ENCODE measurements at places on chromosomes 3 and 15.

GRCh38 chr3:134274571-134274970 lies 23.9 kb upstream of the RYK start:
- DNase-seq, result no peak

- no peak for DNase-seq
These were observed 31.9 kb downstream of the CEP63 start for GRCh38 chr3:134517791-134518190.

- DNase-seq, result no peak
These were observed 48.5 kb upstream of the UBP1 start for GRCh38 chr3:33488683-33489082.

GRCh38 chr3:120162400-120162799 lies 68.2 kb upstream of the GSK3B start:
- no peak for DNase-seq

DNA sequence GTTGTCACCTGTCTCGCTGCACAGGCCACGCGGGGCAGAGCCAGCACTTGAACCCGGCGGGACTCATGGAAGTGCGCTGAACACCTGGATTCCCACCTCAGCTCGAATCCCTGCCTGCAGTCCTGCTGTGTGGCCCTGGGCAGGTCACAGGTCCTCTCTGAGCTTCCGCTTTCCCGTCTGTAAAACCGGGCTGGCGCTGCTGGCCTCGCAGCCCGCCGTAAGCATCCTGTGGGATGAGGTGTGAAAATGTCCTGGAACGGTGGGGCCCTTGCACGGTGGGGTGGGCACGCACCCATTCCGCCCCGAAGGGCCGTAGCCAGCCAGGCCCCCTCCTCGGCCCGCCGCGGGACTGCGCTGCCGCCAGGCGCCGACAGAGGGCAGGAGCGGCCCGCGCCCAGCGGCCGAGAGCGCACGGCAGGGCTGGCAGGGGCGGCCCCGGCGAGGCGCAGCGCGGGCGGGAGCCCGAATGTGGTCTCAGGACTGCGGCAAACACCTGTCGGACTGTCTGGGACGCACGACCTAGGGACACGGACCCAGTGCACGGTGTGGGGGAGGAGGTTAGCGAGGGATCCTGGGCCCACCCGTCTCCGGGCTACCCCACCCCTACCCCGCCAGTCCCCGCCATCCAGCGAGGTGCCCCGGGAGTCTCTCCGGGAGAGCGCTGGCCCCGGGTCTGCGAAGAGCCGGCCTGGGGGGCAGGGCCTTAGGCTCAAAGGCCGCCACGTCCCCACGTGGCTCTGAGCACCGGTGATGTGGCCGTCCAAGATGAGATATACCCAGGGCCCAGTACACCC lies 40.4 kb downstream of the DNAJB8 start:
- DNase-seq, result no peak

- no peak for DNase-seq
These were observed 270.8 kb downstream of the OPA1 start for GRCh38 chr3:193863657-193864357.

DNA sequence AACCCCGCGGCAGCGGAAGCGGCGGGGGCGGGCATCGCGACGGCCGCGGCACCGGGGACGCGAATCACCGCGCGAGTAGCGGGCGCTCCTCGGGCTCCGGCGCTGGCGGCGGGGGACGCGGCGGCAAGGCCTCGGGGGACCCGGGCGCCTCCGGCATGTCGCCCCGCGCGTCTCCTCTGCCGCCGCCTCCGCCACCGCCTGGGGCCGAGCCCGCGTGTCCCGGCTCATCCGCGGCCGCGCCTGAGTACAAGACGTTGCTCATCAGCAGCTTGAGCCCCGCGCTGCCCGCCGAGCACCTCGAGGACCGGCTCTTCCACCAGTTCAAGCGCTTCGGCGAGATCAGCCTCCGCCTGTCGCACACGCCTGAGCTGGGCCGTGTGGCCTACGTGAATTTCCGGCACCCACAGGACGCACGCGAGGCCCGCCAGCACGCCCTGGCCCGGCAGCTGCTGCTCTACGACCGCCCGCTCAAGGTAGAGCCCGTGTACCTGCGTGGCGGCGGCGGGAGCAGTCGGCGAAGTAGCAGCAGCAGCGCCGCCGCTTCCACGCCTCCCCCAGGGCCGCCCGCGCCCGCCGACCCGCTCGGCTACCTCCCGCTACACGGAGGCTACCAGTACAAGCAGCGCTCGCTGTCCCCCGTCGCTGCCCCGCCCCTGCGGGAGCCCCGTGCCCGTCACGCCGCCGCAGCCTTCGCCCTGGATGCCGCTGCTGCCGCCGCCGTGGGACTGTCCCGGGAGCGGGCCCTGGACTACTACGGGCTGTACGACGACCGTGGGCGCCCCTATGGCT lies 675 bp downstream of the RBM15B start:
- DNase-seq, result no peak

DNA sequence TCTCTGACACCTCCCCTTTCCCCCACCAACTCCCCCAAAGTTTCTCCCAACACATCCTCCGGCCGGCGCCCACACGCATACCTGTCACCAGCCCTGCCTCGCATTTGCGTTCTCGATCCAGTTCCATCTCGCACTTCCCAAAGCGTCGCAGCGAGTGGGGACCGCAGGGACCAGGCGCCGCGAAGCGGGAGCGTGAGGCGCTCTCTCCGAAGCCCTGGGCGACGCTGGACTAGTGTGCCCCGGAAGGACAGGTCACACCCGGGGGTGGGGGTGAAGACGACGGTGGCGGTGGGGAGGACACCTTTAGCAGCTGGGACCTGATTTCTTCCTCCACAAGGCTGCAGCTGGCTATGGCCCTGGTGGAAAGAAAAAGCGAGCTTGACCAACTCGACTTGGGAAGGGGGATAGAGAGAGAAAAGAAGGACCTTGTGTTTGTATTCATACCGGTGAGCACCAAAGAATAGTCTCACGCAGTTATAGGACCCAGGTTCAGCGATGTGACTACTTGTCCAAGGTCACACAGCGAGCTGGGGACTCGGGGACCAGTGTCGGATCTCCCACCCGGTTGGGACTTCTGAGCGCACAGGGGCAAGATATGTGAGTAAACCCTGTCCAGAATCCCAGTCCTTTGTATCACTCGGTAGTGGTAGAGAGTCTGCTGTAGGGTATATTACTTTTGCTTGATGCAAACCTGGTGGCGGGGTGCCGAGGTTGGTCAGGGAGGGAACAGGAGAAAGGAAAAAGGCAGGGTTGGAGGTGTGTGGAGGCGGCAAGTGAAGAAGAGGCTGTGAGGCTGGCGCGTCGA lies 607 bp upstream of the GHSR start:
- no peak for DNase-seq

DNA sequence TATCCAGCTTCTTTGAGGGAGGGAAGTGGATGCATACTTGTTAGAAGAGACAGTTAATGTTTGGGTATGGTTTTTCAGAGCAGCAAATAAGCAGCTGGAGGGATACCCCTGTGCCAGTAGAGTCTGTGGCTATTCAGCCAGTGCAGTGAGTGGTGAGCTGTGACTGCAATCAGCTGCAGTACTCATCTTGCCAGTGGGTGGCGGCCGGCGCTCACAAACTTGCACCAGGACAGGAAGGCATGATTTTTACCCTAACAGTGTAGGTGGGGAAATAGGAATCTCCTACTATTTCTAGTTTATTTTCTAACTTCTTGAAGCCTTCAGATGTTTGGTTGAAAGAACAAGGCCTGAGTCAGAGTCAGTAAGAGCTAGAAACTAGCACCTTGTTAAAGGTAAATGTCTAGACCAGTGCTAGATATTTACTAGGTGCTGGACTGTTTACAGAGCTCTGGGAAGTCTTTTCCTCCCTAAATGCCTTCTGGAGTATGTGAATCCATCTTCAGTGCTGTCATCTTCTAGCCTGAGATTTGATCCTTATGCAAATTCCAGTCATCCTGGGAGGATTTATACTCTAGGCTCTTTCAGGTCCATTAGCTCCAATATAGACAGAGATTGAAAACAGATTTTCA lies 23.6 kb downstream of the TIMP4 start:
- DNase-seq, result no peak

DNA sequence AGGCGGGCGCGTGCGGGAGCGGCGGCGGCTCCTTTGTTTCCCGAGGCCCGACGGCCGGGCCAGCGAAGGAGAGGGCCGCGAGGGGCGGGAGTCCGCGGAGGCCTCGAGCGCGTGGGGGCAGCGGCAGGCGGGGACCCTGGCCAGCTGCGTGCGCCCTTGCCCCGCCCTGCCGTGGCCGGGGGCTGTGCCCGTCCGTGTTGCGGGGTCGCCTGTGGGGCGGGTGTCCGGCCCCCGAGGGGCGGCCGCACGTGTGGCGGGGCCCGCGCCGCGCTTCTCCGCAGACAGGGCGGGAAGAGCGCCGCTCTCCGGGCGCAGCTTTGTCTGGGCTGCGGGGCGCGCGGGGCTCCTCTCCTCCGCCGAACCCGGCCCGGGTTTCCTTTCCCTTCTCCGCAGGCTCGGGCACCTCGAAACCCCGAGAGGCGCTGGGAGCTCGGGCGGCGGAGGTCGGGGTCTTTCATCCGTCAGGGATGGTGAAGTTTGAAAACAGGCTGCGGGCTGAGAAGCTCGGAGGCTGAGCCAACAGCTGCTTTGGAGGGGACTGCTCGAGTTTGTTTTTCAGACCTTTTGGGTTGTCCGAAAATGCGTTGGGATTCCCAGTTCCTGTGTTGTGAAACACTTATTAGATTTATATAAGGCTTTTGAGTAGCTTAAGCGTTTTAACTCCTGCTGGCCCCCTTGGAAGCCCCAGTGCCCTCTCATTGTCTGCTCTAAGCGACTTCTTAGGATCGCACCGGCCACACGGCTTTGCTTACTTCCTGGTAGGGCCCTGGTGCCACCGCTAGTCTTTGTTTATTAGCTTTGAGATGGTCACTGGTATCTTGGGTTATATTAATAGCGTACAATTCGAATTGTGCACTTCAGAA lies 817 bp downstream of the USP3 start:
- DNase-seq, result no peak

GRCh38 chr3:73484656-73485248 lies 140.0 kb downstream of the PDZRN3 start:
- no peak for DNase-seq

DNA sequence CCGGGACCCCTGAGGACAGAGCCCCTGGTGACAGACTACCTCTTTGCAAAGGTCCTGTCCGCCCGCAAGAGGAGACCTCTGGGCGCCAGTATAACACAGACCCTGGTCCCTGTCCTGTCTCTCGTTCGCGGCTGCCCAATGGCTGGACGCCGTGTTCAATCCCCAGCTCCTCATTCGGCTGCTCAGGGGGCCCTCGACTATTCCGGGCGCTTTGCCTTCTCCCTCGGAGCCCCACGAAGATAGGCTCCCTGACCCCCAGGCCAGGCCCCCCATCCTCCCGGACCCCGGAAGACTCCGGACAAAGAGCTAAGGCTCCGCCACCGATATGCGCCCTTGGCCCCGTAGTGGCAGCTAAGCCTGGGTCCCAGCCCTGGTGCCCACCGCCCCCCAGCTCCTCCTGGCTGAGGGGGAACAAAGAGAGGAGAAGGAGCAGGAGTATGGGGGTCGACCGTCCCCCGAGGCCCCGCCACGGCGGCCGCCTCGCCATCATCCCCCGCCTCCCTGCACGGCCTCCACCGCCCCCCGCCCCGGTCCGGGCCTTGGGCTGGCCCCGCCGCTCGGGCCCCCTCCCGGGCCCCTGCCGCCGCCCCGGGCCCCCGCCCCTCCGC lies 437 bp downstream of the CELSR3 start:
- DNase-seq, result no peak

DNA sequence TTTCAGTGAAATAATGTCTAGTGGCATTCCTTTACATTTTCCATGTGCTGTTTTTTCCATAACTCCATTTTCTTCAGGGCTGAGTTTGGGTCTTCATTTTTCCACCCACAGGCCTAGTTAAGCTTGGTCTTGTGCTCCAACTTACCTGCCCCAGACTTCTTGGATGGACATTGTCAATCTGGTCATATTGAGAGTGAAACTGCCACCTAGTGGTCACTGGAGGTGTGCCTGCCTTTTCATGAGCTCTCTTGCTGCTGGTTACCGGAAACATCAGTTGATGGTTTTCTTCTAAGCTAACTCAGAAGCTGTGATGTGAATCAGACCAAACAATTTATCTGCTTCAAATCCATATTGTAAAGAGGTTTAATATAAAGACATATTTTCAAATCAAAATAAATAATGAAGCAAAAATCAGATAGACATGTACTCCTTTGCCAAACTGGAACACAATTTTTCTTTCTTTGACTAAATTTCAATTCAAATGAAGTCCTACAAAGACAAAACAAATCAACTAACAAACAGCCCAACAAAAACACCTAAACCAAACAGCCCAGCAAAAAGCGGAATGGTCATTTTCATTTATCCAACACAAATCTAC lies 135.1 kb upstream of the RASGRP1 start:
- DNase-seq, result no peak

GRCh38 chr3:112561484-112561733 lies 353 bp downstream of the ATG3 start:
- peak; percentile 81 for DNase-seq

GRCh38 chr3:11629716-11630115 lies 14.0 kb downstream of the VGLL4 start:
- no peak for DNase-seq

- peak; percentile 77 for DNase-seq
These were observed 29.9 kb downstream of the MBNL1 start for GRCh38 chr3:152298393-152299248.

DNA sequence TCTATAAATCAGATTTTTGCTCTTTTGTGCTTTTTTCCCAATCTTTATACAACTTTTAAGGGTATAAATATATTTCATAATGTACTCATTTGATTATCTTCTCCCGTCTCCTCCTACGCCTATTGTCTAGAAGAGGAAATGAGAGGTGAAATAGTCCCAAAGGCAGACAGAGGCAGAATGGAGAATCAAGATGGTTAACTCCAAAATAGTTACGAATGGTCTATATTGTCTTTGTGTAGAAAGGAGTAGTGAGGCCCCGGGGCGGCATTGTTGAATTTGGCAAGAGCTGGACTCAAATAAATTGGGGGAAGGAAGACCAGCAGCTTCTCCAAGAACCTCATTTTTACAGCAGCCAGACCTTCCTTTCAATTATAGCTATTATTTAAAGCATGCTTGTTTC lies 23.9 kb downstream of the ITPR1 start:
- no peak for DNase-seq

DNA sequence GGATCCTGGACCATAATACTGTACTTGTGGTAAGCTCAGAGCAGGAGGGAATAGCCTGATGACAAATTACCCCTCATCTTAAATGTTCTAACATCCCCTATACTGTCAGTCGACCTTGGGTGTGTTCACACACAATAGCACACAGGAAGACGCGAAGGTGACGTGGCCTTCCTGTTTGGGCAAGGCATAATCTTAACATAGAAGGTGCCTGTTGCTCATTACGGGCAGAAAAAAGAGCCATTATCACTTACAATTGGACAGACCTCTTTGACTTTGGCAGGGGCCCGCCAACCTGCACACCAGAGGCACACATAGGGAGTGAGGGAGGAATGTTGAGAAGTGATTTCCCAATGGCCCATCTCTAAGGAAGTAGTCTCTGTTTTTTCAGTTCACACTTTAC lies 144.2 kb downstream of the ANO10 start:
- DNase-seq, result no peak

- no peak for DNase-seq
These were observed 13.4 kb upstream of the NPHP3 start for GRCh38 chr3:132735589-132735988.

GRCh38 chr3:115512565-115513415 lies 110.5 kb upstream of the GAP43 start:
- no peak for DNase-seq
